A549 treated with ZK216348 at 1 μM for 4 hours (cell line): ENCODE measurements at places on chromosomes 12 and 14. TPM values are rescaled to one million over a fixed set of nuclear protein-coding genes. Genes with fewer than 3 reads are reported as not detected.

The TSPAN19 gene
- 0.17 TPM in 1 of 5 replicates, not detected in the others for total RNA-seq

The SCN8A gene
- 1.3 to 2.7 TPM (median 1.6 TPM) in 5 replicates for total RNA-seq

The CD69 gene
- total RNA-seq, result not detected in 5 replicates

The B3GNT4 gene
- 0.59 to 1.7 TPM (median 0.70 TPM) in 5 replicates for total RNA-seq

The SETD1B gene
- 7.9 to 16.3 TPM (median 13.7 TPM) in 5 replicates for total RNA-seq

The PGF gene
- 2.5 to 4.7 TPM (median 4.1 TPM) in 5 replicates for total RNA-seq

The DEPDC4 gene
- 0.72 to 2.1 TPM (median 1.1 TPM) in 5 replicates for total RNA-seq
